Ecto neural progenitor cell (in vitro differentiated cells): ENCODE measurements at places on chromosomes 5 and 9.

GRCh38 chr9:12425878-12426864 is 267.0 kb upstream of the TYRP1 start:
- DNase-seq: no peak

GRCh38 chr9:7909537-7909936 is 110.0 kb upstream of the DMAC1 start:
- DNase-seq: no peak

- DNase-seq: no peak
Observed at GRCh38 chr9:14779566-14780022, 57.1 kb upstream of the CER1 start.

- DNase-seq: no peak
Observed at GRCh38 chr5:161278739-161279660, 267.5 kb downstream of the GABRB2 start.

DNA sequence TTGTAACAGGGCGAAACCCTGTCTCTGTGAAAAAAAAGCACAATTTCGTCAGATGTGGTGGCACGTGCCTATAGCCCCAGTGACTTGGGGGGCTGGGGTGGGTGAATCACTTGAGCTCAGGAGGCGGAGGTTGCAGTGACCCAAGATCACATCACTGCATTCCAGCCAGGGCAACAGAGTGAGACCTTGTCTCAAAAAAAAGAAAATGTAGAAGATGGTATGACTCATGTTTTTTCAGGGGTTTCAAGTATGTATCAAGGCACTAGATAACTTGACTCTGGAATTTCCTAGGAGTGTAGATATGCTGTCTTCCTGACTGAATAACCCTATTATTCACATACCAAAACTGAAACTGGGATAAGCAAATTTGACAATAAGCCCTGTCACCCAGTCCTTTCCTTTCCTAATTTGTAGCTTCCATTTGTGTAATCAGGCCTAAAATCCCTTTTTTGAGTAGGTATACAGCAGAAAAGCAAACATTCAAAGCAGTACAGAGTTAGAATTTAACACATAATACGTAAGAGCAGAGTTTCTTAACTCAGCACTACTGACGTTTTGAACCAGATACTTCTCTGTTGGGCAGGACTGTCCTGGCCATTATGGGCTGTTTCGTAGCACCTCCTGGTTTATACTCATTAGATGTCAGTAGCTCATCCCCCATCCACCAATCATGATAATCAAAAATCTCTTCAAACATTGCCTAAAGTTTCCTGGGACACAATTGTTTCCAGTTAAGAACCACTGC is 17.3 kb upstream of the ANKRD18B start:
- DNase-seq: no peak

DNA sequence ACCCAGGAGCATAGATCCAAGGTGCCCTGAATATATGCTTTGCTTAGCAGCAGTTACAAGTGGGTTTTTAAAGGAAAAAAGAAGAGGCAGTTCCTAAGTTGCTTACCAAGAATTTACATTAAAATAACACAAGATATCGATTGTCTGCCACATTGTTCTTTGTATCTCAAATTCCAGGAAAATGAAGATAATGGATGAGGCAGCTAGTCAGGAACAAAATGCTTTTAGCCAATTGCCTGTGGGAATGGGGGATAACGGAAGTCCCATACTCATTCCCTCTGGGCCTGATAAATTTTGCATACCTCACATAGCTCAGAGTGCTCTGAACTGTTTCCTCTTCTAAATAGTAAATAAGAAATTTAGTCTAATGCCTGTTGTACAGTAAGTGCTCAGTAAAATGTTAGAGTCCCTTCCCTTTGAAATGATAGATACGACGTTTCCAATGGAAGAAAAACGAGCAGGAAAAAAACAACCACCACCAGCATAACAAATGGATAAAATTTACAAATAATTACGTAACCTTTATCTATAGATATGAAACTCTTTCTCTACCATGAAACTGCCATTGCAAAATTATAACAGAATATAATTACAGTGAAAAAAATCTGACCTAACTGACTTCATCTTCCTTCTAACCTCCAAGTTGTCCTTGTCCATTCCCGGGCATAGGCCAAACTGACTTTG is 35.5 kb upstream of the TENT2 start:
- DNase-seq: no peak

GRCh38 chr9:37453827-37454226 is 11.4 kb downstream of the ZBTB5 start:
- DNase-seq: no peak

- DNase-seq: no peak
Observed at GRCh38 chr9:11933926-11934325, 759.3 kb upstream of the TYRP1 start.

GRCh38 chr5:555058-555623 is 30.9 kb upstream of the SLC9A3 start:
- DNase-seq: no peak

DNA sequence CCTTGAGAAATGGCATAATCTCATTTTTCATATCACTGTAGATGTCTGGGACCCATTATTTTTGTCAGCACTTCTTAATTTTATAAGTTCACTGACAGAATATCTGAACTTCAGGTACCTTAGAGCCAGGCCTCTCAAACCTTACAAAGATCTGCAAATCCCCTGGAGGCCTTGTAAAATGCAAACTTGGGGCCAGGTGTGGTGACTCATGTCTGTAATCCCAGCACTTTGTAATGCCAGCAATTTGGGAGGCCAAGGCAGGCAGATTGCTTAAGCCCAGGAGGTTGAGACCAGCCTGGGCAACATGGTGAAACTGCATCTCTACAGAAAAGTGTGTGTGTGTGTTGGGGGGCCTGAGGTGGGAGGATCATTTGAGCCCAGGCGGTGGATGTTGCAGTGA is 30.8 kb downstream of the RASGRF2 start:
- DNase-seq: no peak

DNA sequence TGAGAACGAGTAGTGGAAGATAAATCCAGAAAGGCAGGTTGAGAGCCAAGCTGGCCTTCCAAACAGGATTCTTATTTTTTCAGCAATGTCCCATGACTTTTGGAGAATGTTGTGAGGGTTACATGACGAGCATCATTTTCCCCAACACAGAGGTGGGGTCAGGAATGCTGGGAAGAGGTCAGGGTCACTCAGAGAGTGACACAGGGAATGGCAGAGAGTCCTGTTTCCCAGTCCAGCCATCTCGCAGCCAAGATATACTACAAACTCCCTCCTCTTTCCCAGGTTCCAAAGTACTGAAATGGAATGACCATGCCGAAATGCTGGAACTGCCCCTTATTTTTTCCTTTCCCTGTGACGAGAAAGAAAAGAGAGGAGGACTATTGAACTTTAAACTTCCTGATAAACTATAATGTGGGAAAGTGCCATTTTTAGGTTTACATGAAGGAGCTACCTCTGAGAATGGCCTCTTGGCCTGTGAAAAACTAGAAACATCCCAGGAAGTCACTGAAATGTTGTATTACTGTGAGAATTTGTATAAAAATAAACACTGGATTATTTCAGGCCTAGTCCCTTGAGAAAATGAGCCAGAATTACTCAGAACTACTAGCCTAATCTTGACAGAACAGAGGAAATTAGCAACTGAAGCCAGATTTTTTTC is 420.4 kb downstream of the CETN3 start:
- DNase-seq: no peak

- DNase-seq: peak; percentile 36
Observed at GRCh38 chr9:114035845-114036801, 42.0 kb downstream of the AMBP start.

GRCh38 chr5:112417931-112418658 is 982 bp downstream of the EPB41L4A start:
- peak; percentile 47 for DNase-seq

DNA sequence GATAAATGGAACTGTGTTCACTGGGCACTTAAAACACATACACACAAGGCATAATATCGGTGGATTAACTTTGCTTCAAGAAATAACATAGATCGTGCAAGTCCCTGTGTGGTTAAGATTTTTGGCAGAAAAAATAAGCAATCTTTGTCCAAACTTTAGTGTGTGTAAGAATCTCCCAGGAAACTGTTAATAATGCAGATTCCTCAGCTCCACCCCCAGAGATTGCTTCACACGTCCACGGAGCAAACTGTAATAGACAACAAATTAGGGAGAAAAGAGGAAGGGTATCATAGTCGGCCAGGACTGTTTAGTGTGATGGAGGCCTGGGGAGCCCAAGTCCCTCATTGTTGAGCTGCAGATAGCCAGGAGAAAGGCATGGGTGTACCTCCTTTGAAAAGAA is 84.8 kb downstream of the PJA2 start:
- DNase-seq: no peak

DNA sequence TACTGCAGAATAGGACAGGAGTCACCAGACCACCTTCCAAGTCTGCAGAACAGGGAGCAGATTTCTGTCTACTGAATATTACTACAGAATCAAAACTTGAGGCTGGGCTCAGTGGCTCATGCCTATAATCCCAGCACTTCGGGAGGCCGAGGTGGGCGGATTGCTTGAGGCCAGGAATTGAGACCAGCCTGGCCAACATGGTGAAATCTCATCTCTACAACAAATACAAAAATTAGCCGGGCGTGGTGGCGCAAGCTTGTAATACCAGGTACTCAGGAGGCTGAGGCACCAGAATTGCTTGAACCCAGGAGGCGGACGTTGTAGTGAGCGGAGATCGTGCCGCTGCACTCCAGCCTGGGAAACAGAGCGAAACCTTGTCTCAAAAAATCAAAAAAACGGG is 710.8 kb upstream of the WWC1 start:
- no peak for DNase-seq

DNA sequence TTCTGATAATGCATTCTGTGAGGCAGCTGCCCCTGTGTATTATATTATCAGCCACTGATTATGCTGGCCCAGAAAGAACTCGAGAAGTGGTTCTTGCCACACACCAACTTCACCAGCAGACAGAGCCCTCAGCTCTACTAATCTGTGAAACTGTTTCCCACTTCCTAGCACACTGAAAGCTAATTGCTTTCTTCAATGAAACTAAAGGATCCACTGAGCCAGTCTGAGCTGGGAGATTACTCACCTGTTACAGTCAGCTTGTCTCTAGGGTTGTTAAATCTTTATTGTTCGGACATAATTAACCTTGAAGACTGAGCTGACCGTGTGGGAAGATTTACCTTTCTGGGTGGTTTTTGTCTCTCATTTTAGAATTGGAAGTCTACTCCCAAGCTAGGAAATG is 263.2 kb downstream of the KCTD16 start:
- no peak for DNase-seq

DNA sequence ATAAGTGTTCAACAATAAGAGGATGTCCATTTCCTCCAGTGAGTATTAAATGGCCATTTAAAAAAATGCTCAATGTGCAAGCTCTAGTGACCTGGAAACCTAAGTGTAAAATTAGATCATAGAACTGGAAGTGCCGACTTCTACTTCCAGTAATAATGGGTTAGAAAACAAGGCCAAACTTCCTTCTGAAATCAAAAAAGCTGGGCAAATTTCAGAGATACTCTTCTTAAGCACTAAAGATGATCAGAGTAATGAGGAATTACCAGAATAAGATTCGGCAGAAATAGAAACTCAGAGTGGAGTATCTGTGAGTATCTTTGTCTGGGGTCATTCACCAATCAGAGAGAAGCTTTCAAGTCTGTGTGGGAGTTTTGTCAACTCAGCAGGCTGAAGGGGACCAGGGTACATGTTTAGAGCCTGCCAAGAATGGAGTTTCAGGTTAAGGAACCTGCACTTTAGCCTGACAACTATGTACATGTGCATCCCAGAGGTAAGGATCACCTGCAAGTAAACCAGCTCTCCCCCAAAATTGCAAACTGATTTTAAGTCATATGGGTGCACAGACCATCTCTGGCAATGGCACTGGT is 17.1 kb downstream of the FCN2 start:
- DNase-seq: no peak

DNA sequence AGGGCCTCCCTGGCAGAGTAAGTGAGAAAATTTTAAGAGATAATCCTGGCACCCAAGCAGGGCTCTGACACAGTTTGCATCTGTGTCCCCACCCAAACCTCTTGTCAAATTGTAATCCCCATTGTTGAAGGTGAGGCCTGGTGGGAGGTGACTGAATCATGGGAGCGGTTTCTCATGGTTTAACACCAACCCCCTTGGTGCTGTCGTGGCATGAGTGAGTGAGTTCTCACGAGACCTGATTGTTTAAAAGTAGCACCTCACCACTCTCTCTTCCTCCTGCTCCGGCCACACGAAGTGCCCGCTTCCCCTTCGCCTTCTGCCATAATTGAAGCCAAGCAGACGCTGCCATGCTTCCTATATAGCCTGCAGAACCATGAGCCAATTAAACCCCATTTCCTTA is 80.1 kb downstream of the FBXW11 start:
- DNase-seq: no peak

- DNase-seq: no peak
Observed at GRCh38 chr5:98957307-98957706, 28.5 kb upstream of the CHD1 start.

- no peak for DNase-seq
Observed at GRCh38 chr9:34991607-34992375, 2.2 kb downstream of the DNAJB5 start.

DNA sequence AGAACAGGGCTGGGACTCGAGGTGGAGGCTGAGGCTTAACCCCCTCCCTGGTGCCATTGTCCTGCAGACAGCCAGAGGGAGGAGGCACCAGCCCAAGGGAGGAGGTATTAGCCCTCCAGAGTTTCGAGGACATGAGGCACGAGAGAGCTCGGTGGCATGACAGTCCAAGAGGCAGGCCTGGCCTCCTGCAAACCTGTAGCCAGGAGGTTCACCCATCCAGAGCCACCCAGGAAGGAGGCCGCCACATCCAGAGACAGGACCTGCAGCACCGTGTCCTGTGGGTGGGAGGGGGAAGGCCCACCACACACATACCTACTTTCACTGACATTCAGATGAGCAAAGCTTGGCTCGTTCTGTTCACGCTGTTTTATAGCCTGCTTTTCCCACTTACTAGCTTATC is 75.2 kb upstream of the ADAMTS2 start:
- DNase-seq: no peak

GRCh38 chr9:125189011-125189360 is 617 bp downstream of the PPP6C start:
- DNase-seq: no peak

DNA sequence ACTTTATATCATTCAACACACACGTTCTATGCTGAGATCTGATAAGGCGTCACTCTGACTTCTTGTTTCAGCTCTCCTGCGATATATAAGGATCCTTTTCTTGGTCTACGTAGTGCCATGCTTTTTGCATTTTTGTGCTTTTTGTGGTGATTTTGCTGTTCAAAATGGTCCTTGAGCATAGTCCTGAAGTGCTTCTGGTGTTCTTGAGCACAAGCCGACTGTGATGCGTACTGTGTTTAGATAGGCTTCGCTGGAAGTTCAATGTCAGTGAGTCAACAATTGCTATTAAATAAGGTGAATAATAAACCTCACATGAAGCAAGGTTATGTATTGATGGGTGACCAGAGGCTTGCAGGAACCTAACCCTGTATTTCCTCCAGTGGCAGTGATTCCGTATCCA is 46.8 kb downstream of the ACO1 start:
- no peak for DNase-seq

- no peak for DNase-seq
Observed at GRCh38 chr9:105632807-105633206, 29.4 kb upstream of the TAL2 start.

GRCh38 chr9:83636813-83637212 is 13.9 kb downstream of the IDNK start:
- DNase-seq: no peak
